ENCODE measurements at places on chromosomes 1 and 21.

DNA sequence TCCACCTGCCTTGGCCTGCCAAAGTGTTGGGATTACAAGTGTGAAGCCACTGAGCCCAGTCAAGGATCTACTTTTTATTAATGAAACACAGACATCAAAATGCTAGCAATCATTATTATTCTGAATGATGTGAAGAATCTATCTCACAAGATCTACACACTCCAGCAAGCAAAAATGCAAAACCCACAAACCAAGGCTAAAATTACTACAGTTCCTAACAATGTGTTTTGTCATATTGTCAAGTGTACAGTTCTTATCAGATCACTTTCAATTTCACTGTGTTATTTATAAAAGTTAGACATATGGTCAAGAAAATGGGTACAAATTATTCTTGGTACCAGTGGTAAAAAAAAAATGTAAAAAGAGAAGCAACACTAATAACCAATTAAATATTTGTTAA lies 61.3 kb upstream of the SDC3 start:
- DNase-seq: no peak

- DNase-seq: no peak
Measured at GRCh38 chr1:93021539-93022134, 57.4 kb upstream of the MTF2 start.

DNA sequence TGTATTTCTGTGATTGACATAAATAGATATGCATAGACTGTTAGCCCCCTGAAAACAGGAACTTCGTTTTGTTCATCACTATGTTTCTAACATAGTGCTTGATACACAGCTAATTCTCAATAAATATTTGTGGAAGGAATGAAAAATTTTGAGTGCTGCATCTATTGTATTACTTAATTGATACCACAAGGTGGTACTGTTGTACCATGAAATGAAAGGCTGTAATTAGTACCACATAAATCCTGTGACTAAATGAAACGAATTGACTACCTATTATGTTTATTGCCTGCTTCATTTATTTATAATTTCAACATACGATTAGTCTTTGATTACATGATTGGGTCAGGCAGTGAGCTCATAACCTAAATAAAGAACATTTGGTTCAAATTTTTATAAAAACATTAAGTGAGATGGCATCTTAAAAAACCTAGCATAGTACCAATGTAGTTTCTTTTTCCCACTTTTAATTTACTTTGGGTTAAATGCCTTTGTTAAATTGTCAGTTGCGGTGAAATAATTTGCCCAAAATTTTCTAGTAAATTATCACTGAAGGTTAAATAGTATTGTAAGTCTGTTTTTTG lies 15.0 kb upstream of the TGFB2 start:
- DNase-seq: no peak

DNA sequence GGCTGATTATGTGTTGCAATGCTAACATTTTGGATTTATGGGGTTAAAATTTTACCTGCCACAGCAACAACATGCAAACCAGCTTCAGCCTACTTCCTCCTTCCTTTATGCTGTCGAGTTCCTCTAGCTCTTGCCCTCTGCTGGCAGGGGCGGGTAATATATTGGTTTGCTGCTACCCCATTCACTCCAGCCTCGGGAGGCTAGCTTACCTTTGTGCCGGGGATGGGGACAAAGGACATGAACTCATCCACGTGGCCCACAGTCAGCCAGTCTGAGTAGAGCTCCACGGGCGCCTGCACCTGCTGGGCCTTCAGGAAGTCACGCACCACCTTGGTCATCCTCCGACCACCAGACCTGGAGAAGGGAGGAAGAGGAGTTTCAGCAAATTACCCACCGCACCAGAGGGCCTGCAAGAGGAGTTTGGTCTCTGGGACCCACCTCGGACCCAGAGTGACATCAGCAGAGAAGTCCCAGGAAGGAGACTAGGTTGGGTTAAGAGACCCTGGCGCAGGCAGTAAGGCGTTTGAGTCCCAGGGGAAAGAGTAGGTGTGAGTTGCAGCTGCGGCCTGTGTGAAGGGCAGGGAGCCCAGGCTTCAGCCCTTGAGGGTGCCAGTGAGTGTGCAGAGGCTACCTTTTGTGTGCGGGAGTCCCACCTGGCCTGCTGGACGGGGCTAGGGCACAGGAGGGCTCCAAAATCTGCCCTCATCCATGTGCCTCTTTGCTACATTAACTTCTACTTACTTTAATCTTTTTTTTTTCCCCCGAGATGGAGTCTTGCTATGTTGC lies 21.8 kb upstream of the SDHB start:
- no peak for DNase-seq

GRCh38 chr1:3293563-3294080 lies 160.8 kb upstream of the ARHGEF16 start:
- DNase-seq: no peak

DNA sequence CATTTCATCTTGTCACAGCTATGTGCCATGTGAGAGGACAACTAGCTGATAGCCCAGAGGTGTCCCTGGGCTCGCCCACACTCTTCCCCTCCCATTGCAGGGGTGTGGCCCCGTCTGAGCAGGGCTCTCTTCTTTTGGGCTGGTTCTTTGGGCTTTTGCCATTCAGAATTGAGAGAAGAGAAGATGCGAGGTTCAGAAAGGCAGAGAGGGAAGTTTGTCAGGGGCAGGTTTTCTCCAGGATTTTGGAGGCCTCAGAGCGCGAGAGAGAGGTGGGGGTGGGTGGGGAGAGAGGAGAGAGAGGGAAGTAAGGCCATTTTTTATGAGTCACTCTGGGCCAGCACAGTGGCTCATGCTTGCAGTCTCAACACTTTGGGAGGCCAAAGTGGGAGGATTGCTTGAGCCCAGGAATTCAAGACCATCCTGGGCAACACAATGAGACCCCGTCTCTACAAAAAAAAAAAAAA lies 5.2 kb downstream of the IFI6 start:
- no peak for DNase-seq

DNA sequence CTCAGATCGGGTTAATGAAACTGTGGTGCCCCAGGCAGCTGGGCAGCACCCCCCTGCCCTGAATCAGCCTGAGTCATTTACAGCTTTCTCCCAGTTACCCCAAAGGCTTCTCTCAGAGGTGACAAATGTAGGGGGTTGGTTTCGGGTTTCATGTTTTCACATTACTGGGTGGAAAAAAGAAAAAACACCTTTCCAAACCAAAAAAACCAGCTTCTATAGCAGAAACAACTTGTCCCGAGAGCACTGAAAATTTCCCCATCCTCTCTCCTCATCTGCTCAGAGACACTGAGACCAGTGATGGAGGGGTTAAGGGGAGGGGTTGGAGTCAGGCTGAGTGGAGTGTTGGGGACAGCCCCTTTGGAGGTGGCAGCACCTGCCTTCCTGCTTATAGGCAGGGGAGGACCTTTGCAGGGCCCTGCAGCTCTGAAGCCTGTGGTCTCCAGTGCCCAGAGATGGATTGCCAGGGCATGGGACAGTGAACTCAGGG lies 15.6 kb downstream of the UTP11 start:
- DNase-seq: no peak

GRCh38 chr1:101367630-101368029 lies 130.8 kb downstream of the S1PR1 start:
- DNase-seq: no peak

DNA sequence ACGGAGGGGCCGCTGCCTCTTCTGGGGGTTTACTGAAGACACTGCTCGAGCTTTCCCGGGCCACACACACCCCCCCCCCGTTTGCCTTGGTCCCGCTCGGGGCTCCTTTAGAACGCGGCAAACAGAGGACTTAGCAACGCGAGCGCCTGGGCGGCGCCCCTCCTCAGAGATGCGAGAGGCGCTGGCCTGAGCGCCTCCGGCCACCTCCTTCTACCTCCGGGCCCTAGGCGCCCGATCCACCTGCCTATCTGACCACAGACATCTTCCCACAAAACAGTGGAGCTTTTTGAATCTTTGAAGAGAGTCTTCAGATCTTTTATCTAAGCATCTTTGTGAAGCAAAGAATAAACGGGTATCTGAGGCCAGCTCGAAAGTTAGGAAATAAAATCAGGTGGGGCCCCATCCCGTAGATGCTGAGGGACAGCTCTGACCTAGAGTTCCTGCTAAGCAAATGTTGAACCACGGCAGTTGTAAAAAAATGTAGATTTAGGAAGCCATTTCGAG lies 436 bp upstream of the TTLL7 start:
- DNase-seq: no peak

GRCh38 chr1:109239409-109240068 lies 9.8 kb upstream of the CELSR2 start:
- DNase-seq: no peak

- DNase-seq: no peak
Measured at GRCh38 chr21:20760221-20760620, 238.0 kb upstream of the NCAM2 start.

GRCh38 chr1:162070094-162070748 lies 730 bp downstream of the NOS1AP start:
- peak; percentile 16 for DNase-seq

DNA sequence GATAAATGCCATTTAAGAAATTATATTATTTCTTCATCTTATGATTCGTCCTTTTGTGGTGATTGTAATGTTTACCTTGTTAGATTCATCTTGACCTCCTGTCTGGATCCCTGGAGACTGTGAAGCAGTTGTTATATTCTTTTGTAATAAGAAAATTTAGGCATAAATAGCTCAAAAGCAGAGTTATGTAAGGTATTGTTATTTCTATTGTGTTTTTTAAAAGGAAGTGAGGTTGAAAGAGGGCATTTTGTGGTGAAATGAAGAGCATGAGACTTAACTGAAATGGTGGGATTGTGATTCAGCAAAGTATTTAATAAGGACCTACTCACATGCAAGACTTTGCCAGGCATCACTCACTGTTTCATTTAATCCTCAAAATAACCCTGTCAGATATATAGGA lies 104.0 kb downstream of the PDE4B start:
- no peak for DNase-seq

DNA sequence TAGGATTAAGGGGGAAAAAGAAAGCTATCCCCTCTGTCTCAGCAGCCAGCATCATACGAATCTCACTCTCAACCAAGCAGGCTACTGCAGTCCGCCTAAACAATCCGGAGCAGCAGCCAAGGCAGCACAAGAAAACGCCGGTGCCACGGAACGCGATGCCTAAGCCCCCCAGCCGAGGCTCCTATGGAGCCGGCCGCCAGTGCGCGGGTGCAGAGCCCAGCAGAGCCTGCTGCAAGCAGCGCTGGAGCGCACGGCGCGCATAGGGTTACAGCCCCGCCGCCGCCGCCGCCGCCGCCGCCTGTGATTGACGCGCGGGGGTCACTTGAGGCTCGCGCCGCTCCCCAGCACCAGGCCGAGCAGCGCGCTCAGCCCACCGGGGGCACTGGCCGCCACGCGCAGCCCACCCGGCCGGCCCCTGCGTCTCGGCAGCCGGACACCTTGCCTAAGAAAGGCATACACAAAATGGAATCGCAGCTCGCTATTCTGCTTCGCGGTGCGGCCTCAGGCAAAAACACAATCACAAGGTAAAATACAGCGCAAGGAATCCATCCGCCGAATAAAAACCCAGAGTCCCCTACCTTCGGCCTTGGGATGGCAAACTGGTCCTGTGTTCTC lies 780 bp downstream of the HIVEP3 start:
- DNase-seq: peak; percentile 40

DNA sequence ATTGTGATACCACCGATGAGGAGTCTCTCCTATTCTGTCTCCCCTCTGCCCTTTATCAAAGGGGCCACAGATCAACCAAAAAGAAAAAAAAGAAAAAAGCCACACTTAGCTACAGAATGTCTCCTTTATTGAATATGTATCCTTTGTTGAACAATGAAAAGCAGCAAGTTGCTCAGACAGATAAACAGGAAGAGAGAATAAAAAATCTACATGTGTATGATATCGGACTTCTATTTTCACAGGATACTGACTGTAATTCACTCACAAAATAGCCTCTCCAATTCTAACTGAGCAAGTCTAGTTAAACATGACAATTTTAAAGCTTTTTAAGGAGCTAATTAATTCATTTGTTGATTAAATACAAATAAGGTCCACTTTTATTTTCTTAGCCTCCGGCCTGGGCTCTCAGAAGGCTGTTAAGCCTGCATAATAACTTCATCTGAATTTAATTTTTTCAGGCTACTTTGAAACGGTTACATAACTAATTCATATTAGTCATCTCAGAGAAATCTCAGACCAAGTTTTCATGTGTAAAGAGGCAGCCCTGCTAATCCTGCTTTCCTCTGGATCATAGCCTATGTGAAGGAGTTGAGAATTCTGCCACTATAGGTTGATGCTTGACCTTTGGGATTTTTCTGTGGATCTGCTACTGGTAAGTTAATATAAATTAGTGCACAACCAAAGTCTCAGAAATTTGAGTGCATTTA lies 304.1 kb upstream of the NR5A2 start:
- no peak for DNase-seq

DNA sequence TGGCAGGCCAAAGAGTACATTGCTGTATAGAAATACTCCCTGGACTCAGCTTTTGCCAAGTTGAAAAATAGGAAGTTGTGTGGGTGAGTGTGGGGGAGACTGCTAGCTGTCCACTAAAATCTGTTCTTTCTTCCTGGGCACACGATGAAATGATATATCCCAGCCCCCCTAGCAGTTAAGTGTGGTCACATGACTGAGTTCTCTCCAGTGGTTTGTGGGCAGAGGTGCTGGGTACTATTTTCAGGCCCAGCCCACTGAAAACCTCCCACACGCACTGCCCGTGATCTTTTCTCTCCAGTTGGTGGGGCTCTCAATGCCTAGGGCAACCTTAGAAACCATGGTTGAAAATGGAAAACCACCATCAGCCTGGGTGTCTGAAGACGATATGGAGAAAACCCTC lies 119.7 kb upstream of the LMO4 start:
- no peak for DNase-seq

- no peak for DNase-seq
Measured at GRCh38 chr1:113517983-113518382, 127.7 kb downstream of the MAGI3 start.

DNA sequence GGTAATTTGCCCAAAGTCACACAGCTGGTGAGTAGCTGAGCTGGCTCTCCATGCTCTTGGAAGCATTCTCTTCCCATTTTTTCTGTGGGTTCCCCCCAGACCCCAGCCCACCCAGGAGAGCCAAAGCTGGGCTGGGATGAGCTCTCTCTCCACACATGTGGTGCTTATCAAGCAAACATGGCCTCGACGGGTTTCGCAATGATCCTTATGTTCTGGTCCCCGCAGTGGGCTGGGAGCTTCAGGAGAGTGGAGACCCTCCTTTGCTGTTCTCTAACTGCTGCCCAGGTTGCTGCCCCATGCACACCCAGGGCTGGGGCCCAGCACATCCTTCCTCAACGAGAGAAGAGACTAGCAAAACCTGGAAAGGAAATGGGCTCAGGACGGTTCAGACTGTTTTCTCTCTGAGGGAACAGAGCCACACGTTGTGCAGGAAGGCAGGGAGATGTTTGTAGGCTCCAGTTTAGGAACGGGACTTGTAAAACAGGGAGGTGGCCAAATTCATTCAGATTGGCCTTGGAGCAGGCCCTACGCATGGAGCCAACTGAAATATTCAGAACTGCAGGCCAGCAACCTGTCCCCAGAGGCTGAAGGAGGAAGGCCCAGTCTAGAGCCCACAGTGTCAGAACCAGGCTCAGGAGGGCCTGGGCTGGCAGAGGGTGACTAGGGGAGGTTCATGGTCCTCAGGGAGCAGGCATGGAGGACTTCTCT lies 27.2 kb upstream of the CSF1 start:
- DNase-seq: no peak

GRCh38 chr1:156551869-156552268 lies 20.5 kb downstream of the IQGAP3 start:
- DNase-seq: no peak

- no peak for DNase-seq
Measured at GRCh38 chr1:75423616-75424015, 187.3 kb downstream of the SLC44A5 start.
